ENCODE measurements at places on chromosomes 16 and 17. TPM values are rescaled to one million over a fixed set of nuclear protein-coding genes. Genes with fewer than 3 reads are reported as not detected.

DNA sequence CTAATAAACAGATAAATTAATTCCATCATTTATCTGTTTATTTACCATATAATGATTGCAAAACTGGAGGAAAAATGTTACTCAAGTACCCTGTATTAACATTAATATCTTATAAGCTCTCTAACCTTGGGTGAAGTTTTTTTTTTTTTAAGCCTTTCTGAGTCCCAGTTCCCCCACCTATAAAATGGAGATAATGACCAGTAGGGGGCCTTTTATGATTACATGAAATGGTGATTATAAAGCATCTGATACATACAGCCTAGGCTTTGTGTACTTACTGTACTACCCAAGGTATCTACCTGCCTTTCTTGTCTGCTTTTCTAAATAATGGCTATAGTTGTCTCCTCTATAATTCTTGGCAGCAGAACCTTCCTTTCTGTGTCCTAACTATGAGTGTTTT, 22.6 kb downstream of the LRRC36 start:
- no peak for DNase-seq
- H3K4me3 ChIP-seq: no peak overlapping the region
- H3K36me3 ChIP-seq: no peaks in the 10 kb centered on the region
- H3K27me3 ChIP-seq: no peaks in the 10 kb centered on the region
- H3K4me1 ChIP-seq: no peaks in the 10 kb centered on the region

GRCh38 chr16:57481421-57481820, 4.9 kb downstream of the DOK4 start:
- H3K27ac ChIP-seq: peak overlapping the region; percentile 100
- peaks cover 6% of the 10 kb centered on the region for H3K36me3 ChIP-seq
- H3K4me3 ChIP-seq: no peak overlapping the region
- peaks cover 53% of the 10 kb centered on the region for H3K4me1 ChIP-seq
- H3K27me3 ChIP-seq: no peaks in the 10 kb centered on the region

Gene SGCA
- total RNA-seq: not detected

Gene CLDN7
- total RNA-seq: 111 TPM

Measured in Caco-2 (cell line).